Activated CD4-positive, CD25-positive, alpha-beta regulatory T cell (primary cell): ENCODE measurements at places on chromosomes 7 and 10.

DNA sequence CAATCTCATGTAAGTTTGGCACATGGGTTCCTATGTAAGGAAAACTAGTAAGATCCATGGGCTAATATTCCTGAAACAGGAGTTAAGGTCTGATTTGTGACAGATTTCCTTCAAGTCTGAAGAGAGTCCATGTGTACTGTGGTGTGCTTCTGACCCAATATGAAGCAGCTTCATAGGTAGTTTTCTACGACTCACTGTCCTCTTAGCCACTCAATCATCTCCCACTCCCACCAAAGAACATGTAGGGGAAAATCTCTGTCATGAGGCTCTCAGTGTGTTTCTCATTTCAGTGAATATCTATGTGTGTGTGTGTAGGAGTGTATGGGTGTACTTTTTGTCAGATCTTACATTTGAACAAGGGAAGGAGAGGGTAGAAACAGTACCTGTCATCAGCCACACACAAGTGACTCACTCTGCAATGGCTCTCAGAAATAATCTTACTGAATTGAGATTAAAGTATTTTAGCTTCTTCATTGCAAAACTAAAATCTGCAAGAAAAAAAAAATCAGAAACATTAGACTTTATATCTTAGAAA is 31.1 kb downstream of the RELN start:
- no peak for DNase-seq

DNA sequence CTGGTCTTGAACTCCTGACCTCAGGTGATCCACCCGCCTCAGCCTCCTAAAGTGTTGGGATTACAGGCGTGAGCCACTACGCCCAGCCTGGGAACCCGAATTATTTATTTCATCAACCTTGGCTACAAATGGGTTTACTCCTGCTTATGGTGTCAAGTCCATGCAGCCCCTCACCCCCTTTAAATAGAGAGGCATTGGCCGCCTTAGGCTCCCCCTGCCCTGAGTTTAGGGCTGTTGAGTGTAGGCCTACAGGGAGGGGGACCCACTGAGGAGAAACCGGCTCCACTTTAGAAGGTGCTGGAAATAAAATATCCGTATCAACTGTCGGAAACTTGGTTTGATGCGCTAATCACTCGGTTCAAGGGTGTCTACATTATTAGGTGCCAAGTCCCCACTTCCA is 8.7 kb upstream of the SP8 start:
- DNase-seq: no peak

- DNase-seq: no peak
Observed at GRCh38 chr7:44974549-44974948, 4.3 kb downstream of the MYO1G start.

GRCh38 chr7:113727486-113727885 is 191.3 kb downstream of the PPP1R3A start:
- no peak for DNase-seq

GRCh38 chr10:86083206-86083605 is 283.4 kb downstream of the GRID1 start:
- no peak for DNase-seq

- no peak for DNase-seq
Observed at GRCh38 chr10:128885573-128886555, 581.2 kb upstream of the MGMT start.

- no peak for DNase-seq
Observed at GRCh38 chr7:30789334-30789711, 18.1 kb downstream of the MINDY4 start.

GRCh38 chr10:870564-871166 is 60.8 kb downstream of the LARP4B start:
- DNase-seq: no peak

DNA sequence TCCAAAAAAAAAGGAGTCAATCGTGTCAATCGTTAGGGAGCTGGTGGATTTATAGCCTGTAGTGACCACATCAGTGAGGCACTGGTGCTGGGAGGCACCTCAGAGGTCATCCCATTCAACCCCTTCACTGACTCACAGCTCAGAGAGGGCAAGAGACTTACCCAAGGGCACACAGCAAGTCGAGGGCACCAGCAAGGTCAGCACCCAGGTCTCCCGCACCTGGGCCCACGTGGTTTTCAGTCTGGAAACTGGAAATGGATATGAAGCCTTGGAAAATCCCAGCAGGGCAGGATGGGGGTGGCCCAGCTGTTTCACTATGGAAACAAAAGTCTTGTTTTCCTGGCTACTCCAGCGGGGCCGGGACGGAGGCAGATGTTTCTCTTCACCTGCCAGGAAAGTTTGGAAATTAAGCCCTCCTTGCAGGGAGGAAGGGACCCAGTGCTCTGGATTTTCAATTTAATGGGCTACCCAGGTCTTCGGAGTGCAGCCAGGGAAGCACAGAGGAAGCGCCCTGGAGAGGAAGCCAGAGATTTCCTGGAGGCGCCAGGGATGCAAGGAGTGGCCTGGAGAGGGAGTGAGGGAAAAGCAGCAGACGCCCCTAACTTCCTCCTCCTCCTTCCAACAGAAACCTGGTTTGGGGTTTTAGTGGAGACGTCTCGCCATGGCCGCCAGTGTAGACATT is 157.2 kb upstream of the TNRC18 start:
- no peak for DNase-seq

DNA sequence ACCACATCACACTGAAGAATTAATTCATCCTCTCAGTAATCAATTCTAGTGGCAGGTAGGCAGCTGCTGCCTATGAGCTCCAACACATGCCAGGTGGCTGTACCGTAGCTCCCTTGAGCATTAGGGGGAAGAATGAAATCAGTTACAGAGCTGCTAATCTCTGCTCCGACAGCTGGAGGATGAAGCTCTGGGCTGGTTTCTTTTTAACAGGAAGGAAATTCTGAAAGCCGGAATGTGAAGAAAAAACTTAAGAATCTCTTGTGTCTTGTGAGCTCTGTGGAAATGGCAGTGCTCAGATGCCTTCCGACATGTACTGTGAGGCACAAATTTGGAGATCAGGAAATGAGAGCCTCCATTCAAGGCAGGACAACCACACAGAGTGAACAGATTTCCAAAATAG is 2.8 kb upstream of the AHCYL2 start:
- DNase-seq: no peak

DNA sequence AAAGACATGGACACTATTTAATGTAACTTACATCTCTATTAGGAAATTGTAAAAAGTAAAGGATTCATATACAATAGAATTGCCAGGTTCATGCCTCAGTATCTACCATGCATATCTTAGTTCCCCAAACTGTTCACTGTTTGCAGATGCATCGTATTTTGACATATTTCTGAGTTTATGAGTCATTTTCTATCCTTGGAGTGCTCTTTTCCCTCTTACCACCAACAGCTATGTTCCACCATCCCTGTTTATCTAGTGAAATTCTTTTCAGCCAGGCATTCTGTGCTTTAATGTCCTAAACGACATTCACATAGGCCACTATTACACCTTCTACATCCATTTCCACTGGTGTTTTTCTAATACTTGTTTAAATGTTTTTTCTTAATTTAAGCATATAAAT is 139.4 kb upstream of the HPS1 start:
- no peak for DNase-seq

GRCh38 chr7:13908667-13909397 is 80.6 kb downstream of the ETV1 start:
- no peak for DNase-seq
